CD4-positive, alpha-beta T cell treated with Interleukin-17A for 4 hours (primary cell): ENCODE measurements at places on chromosomes 4 and X.

GRCh38 chr4:108240366-108240765, 71.6 kb upstream of the LEF1 start:
- DNase-seq, result no peak

DNA sequence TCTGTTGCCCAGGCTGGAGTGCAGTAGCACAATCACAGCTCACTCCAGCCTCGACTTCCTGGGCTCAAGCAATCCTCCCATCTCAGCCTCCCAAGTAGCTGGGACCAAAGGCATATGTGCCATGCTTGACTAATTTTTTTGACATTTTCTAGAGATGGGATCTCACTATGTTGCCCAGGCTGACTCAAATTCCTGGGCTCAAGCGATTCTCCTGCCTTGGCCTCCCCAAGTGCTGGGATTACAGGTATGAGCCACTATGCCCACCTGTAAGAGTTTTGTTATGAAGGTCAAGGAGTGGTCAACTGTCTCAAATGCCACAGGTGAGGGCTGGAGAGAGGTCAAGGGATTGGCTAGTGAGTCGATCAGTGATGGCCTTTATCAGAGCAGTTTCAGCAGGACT, 32.5 kb downstream of the TMEM150C start:
- no peak for DNase-seq

GRCh38 chr4:6526671-6527091, 48.3 kb upstream of the MAN2B2 start:
- no peak for DNase-seq

GRCh38 chr4:25090516-25090915, 59.8 kb upstream of the LGI2 start:
- no peak for DNase-seq

DNA sequence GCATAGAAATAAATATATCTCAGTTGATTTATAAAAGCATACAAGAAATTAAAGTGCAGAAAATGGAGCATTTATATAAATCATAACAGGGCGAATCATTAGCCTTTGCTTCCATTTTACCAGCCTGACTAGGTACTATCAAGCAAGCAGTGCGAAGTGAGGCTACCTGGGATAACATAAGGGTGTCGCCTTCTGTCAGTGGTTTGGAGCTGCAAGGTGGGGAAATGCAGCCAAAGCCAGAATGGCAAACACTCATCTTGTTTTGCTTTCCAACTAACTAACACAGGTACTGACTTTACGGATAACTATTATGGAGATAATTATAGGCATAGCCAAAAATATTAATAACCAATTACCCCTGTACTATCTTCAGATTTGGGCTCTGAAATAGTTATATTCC, 1459.8 kb downstream of the RAPGEF2 start:
- no peak for DNase-seq

DNA sequence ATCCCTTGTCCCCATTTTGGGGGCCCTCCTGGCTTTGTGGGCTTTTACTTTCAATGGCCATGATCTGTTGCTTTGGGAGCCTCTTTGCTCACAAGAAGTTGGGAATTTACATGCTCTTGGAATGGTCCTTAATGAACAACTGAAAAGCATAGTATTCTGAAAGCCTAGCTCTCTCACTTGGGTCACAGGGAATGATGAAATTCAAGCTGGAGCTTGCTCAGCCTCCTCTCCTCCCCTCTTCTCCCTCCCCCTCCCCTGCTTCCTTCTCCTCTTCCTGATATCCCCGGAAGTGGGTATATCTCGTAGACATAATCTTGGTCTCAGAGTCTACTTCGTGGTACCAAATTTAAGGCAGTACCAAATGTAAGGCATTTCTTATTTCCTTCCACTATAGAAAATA, 400.6 kb upstream of the NR3C2 start:
- DNase-seq, result no peak

DNA sequence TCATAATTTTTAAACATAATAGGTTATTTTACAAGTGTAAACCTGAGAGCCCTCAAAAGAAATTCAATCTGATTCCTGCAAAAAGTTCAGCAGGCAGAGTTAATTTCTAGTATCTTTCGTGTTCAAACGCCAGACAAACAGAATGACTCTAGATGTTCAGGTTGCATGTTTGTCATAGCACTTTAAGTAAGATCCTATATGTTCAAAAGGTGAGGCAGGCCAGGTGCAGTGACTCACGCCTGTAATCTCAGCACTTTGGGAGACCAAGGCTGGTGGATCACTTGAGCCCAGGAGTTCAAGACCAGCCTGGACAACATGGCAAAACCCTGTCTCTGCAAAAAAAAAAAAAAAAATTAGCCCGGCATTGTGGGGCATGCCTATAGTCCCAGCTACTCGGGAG, 1.1 kb upstream of the RASSF6 start:
- no peak for DNase-seq

- DNase-seq, result no peak
Observed at GRCh38 chr4:183348136-183348535, 25.9 kb upstream of the CLDN24 start.

DNA sequence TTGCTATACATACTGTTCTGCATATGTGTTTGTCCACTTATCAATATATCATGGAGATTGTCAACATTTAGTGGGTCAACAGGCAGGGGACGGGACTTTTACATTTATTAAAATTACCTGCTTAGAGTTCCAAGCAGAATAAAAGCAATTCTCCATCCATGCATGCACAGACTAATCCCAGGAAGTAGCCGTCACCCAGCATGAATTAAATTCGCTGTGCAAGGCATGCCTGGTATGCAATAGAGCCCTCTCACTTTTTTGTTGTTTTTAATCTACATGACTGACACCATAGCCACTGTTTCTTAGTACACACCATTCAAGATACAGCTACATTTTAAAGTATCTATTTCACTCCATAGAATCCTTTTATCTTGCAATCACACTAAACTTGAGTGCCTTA, 108.9 kb downstream of the USP46 start:
- DNase-seq, result no peak

DNA sequence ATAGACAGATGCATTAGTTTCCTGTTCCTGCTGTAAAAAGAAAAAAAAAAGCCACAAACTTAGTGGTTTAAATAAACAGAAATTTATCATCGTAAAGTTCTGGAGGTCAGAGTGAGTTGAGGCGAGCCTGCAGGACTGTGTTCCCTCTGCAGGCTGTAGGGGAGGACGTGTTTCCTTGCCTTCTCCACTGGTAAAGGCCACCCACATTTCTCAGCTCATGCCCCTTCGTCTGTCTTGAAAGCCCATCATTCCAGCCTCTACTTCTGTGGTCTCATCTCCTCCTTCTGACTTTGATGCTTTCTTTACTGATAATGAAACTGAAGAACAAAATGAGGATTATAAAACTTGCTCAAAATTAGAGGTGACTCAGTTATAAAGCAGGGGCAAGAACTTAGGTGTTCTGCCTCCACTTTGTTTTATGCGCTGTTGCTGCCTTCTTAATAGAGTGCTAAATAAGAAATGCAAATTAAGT, 143.0 kb downstream of the STIM2 start:
- peak; percentile 27 for DNase-seq

DNA sequence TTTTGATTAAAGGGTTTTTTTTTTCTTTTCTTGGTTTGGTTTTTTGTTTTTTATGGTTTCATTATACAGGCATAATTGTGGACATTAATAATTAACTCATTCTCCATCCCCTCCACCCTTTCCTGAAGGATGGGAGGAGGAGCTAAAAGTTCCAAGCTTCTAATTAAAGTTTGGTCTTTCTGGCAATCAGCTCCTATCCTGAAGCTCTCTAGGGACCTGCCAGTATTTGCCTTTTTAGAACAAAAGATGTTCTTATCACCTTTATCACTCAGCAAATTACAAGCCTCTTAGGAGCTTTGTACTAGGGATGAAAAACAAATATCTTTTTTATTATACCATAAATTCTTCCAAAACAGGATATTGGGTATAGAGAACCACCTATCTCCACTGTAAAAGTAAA, 589.8 kb downstream of the PDHA2 start:
- no peak for DNase-seq

GRCh38 chr4:171924746-171925376, 111.7 kb downstream of the GALNTL6 start:
- no peak for DNase-seq

DNA sequence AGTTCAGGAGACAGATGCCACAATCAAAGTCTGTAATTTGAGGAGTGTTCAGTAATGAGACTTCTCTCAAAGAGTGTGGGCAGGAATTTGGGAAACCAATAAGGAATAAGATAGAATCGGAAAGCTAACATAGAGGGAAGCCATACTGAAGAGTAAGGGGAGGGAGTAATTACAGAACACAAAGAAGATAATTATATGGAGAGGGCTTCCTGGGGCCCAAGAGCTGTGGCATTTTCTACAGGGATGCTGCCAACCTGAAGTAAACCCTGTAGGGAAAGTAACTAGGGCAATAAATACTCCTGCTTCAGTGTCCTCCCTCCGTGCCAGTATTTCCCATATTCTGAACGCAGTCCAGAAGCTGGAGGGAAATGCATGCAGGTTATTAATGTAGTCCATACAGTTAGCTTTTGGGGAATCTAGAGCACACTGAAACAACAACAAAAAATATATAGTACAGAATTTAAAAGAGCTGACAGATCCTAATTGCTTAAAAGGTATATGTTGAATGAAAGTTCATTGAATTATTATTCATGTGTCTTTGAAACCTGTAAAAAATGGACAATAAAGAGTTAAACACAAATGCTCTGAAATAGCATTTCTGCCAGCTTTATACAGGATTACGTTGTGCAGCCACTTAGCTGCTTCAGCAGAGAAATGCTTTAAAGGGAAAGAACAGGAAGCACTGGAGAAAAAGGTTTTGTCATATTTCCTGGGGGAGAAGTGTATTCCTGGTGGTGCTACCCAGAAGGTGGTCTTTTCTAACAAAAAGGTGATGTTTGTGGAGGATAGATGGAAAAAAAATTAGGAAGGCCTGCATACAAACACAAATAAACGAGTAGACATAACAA, 48.0 kb downstream of the CXXC4 start:
- no peak for DNase-seq

DNA sequence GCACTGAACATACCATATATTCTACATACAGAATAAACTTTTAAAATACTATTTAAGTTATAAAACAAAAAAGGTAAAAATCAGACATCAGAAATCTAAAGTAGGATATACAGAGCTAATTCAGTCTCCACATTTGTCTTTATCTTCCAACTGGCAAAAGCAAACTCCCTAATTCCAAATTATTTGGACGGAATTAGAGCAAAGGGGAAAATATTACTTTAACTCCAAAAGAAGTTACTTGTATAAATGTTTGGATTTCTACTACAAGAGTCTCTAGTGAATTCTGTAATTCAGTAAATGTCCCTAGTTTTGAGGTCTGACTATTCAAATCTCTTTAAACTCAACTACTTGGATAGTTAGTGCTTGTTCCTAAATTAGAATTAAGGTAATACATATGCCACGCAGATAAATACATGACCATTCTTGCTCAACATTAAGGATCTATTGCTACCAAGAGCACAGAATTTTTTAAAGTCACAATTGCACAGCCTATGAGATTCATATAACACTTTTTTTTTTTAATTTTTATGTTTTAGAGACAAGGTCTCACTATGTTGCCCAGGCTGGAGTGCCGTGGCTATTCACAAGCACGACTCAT, 7.3 kb downstream of the ZNF280C start:
- DNase-seq, result no peak

DNA sequence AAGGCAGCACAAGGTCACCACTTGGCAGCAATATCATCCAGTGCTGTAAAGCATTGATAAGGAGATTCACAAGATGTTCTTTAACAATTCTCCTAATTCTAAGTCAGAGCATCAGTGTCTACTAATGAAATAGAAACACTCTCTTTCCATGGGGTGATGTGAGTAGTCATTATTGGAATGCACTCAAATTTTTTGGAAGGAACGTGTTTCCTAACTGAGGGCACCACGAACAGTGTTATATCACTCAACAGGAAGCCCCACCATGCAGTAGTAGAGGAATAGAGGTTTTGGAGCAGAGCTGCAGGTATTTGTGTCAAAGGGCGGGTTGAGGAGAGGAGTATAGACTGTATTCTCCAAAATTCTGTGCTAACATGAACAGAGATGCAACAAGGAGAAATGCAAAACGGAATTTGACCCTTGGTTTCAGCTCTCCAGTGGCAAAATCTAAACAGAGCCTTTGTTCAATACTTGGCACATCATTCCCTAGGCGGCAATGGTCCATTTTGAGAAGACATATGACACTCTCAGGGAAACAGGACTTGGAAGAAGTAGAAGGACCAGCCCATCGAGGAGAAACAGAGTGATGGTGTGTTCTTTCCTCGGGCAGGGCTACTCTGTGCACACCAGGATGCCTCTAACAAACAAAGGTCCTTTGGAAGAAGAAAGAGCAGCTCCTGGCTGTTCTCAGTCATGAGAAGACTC, 98.9 kb downstream of the CPEB2 start:
- DNase-seq, result no peak

DNA sequence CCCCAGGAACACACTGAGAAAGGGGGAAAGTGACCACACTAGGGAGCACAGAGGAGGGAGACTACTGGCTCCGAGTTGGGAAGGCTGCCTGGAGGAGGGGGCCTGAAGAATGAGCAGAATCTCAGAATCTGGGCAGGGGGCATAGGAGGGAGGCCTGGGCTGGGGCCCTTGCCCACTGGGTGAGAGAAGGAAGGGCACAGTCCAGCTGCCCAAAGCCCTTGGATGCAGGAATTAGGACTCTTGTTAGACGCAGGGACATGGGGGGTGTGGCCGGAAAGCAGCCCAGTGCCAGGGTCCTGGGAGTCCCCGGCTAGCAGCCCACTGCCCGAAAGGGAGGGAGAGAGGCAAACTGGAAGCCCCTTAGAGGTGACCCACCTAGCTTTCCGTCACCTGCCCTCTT, 1.9 kb upstream of the DUSP9 start:
- DNase-seq, result no peak

DNA sequence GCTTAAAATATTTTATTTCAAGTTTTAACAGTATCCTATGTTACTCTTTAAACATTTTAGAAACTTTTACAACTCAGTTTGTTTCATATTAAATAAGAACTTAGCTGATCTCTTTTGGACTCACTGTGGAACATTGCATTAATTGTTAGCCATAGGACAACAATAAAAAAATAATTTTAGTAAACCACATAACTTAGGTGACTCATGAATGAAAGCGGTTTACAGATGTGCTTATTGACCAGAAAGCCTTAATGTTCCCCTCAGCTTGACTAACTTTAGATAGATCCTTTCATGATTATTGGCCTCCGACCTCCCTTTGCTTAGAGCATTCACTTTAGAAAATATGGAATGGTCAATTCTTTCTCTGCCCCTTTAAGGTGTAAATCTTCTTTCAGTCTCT, 783.5 kb upstream of the MAGEB2 start:
- no peak for DNase-seq

GRCh38 chr4:103136671-103137445, 37.2 kb upstream of the BDH2 start:
- no peak for DNase-seq

DNA sequence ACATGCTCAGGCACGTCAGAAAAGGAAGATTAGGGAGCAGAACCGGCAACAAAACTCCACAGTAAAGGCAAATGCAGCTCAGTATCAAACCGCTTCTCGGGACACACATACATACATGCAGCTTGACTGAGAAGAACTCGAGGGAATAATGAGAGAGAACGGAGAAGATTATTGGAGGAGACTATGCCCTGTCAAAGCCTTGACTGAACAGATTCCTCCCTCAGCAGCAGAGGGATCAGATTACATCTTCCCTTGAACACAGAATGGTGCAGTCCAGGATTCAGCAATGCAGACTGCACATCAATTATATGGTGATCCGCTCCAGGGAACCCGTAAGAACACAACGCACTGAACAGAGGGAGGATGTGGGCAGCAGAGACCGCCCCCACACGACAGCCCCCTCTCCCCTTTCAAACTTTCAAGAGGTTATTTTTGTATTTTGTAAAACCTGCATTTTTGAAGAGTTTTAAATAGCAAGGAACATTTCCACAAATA, 183.2 kb downstream of the FBXW7 start:
- DNase-seq, result peak; percentile 42
